ENCODE measurements at places on chromosomes 2 and 18. TPM values are rescaled to one million over a fixed set of nuclear protein-coding genes. Genes with fewer than 3 reads are reported as not detected.

GRCh38 chr2:48749291-48750127, 6.0 kb downstream of the LHCGR start:
- no peak for DNase-seq

Gene NETO1
- not detected for total RNA-seq

Gene DSC3
- total RNA-seq = not detected

DNA sequence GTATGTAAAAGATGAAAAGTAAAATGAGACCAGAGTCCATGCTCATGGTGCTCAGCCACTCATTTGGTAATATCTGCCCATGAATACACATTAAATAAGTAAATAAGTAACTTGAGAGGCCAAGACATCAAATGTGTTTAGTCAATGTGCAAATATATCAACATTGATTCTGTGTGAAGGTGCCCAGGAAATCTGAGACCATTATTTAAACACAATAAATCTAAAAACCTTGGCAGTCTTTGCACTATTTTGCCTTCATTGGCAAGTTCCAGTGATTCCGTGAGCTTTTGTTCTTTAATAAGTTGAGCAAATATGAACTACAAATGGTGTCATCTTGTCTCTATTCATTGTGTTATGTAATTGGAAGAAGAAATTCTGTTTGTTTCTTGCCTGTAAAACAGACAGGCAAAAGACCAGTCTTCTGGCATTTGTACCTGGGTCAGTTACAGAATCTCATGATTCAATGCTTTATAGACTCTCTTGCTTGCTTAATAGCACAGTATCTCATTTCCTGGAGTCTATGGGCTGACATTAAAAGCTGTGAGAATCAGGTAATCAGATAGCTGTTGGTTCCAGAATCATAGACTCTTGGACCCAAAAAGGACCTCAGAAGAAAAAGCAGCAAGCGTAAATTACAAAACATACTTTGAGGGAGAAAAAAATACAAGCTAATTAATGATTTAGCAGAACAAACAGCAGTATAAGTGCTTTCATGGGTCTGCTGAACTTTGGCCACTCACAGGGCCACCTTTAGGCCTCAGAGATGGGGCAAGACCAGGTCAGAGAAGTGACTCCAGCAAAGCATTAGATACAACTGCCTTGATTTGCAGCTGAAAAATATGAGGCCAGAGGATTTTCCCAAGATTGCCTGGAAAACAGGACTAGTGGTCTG, 20.0 kb upstream of the SERPINB3 start:
- no peak for DNase-seq

- DNase-seq = no peak
Measured at GRCh38 chr2:149028377-149028776, 10.1 kb upstream of the LYPD6B start.

GRCh38 chr2:141438536-141438935, 692.3 kb downstream of the LRP1B start:
- no peak for DNase-seq

DNA sequence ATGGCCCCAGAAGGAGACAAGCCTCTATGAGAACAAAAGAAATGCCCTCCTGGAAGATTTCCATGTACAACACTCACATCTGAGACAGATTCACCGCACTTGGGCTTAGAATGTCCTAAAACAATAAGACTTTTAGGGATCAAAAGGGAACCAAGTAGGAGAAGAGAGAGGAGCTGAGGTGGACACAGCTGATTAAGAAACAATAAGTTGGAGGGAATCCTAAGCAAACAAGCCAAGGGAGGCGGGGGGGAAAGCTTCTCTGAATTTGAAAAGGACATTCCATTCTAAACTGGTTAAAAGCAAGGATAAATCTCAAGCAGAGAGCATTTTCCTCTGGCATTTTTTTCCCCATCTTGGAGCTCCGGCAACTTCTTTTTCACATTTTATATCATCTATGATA, 9.9 kb downstream of the ACVR1 start:
- DNase-seq = no peak

Gene EPHA4
- total RNA-seq = 57.7 TPM

GRCh38 chr2:45496869-45497268, 114.2 kb downstream of the SRBD1 start:
- no peak for DNase-seq

GRCh38 chr2:179650420-179650819, 211.0 kb downstream of the ZNF385B start:
- DNase-seq = no peak

Gene ASB18
- not detected for total RNA-seq

GRCh38 chr18:56501896-56502295, 136.5 kb downstream of the TXNL1 start:
- no peak for DNase-seq

DNA sequence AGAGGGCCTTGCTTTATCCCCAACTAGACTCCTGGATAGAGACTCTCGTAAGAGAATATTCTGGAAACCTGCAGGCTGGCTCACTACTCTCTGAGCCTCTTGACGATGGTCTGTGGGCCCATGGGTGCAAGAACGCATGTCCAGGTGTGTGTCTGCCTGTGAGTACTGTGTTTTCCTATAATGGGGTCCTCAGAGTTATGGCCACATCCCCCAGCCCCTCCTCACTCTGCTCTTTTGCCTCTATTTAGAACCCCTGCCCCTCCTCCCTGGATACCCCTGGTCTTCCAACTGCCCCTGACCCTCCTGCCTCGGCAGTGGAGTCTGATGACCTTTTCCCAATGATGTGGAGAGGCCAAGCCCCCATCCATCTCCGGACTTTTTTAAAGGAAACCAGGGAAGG, 148.1 kb downstream of the ZFP36L2 start:
- no peak for DNase-seq

- no peak for DNase-seq
Measured at GRCh38 chr2:172440795-172441194, 13.4 kb downstream of the ITGA6 start.

Gene TMEM37
- not detected for total RNA-seq

Gene ECEL1
- total RNA-seq = not detected

Gene TEKT4
- total RNA-seq = not detected

Gene HJURP
- 31.8 TPM for total RNA-seq

- no peak for DNase-seq
Measured at GRCh38 chr18:63213331-63213900, 106.2 kb downstream of the BCL2 start.

- peak; percentile 64 for DNase-seq
Measured at GRCh38 chr2:9554921-9555296, 721 bp downstream of the ADAM17 start.

- DNase-seq = no peak
Measured at GRCh38 chr18:57954935-57955334, 89.1 kb upstream of the NEDD4L start.

DNA sequence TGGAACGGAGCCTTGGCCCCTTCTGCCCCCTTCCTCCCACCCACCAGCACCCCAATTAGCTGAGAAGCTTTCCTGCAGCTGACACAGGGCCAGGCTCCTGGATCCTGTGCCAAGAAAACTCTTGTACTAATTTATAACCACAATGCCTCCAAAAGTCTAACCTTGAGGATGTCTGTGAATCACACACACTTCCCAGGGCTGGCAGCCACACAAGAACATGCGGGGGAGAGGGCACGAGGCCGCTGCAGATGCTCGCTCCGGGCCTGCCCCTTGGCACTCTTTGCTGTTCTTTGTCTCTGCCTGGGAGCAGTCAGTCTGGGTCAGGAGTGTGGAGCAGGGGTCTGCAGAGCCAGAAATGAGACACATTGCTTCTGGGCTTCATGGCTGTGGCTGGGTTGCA, 62.7 kb upstream of the KIF5C start:
- peak; percentile 29 for DNase-seq

GRCh38 chr18:57026316-57026715, 120.6 kb upstream of the BOD1L2 start:
- no peak for DNase-seq

- peak; percentile 59 for DNase-seq
Measured at GRCh38 chr2:39805936-39806608, 27.0 kb upstream of the THUMPD2 start.

Gene TPRKB
- total RNA-seq = 15.4 TPM

GRCh38 chr2:134312482-134312881, 58.6 kb downstream of the MGAT5 start:
- no peak for DNase-seq

Measured in HFFc6 (cell line).